ENCODE measurements at places on chromosomes 2 and 18.

DNA sequence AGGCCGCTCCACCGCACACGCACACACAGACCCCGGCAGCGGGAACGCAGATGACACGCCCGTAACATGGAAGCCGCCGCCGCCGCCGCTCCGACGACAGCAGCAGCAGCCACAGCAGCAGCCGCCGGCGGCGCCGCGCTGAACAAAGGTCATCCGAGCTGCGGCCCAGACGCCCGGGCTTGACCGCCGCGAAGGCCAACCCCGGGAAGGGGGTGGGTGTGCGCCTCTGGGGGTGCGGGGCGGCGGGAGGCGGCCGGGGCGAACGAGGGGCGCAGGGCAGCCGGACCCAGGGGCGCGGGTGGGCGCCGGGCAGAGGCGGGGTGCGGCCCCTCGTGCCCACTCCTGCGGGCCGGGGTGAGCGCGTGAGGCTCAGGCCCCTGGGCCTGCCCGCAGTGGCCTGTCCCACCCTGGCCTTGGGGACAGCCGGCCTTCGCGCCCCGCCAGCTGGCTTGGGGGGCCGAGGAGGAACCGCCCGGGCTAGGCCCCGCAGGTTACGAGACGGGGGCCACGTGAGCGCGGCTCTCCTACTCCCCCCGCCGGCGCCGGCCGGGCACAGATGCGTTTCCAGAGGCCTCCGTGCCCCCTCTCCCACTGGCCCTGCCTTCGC is 1.0 kb upstream of the ZNF532 start:
- DNase-seq = peak; percentile 37

- no peak for DNase-seq
Observed at GRCh38 chr2:66526180-66526579, 91.3 kb downstream of the MEIS1 start.

DNA sequence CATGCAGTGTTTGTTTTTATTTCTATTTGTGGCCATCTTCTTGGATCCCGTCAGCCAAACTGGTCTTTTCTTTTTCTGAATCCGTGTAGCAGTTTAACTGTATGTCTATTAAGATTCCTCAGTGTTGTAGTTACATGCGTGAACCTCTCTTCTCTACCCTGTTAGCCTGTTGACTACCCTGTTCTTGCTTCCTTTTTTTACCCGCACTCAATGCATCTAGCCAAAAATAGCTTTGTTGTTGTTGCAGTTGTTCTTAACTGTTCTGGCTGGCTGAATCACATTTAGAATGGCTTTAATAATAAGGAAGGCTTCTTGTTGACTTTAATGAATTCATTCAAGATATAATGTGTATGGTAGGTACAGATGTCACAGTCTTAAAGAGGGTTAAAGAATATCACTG is 137.1 kb downstream of the LCLAT1 start:
- no peak for DNase-seq

- DNase-seq = no peak
Observed at GRCh38 chr2:25316101-25316500, 25.6 kb downstream of the DNMT3A start.

GRCh38 chr2:58435246-58435645 is 194.1 kb upstream of the FANCL start:
- no peak for DNase-seq

- no peak for DNase-seq
Observed at GRCh38 chr2:3585261-3586109, 9.4 kb upstream of the COLEC11 start.

DNA sequence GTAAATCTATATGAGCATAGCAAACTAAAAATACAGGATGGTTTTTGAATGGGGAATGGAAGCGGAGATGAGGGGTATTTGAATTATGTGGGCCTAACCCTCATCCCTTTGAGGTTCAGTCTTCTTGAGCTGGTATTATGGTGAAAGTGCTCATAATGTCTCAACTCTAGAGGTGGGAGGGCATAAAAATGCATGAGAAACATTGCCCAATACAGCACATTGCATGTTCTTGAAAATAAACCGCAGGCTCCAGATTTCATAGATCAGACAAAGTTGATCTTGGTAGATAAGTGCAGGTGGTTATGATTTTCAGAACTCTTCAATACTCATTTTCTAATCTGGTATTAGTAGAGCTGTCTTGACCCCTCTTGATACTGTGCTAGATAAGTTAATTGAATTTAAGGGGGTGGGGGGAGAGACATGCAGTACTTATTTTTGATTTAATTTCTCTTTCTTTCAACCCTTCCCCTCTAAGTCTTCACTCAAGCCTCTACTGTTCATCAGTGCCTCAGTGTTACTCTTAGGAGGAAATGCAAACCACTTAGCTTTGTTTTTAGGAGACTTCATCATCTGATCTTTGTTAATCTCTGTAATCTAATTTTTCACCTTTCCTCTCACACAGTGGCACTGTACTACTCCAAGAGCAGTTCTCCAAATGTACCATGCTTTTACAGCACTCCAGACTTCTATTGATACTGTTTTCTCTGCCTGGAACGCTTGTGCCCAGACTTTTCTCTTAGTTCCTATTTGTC is 22.2 kb downstream of the XRCC5 start:
- DNase-seq = no peak

GRCh38 chr2:234955091-234955591 is 3.3 kb downstream of the SH3BP4 start:
- DNase-seq = no peak

- no peak for DNase-seq
Observed at GRCh38 chr2:152221839-152222238, 46.3 kb upstream of the STAM2 start.

DNA sequence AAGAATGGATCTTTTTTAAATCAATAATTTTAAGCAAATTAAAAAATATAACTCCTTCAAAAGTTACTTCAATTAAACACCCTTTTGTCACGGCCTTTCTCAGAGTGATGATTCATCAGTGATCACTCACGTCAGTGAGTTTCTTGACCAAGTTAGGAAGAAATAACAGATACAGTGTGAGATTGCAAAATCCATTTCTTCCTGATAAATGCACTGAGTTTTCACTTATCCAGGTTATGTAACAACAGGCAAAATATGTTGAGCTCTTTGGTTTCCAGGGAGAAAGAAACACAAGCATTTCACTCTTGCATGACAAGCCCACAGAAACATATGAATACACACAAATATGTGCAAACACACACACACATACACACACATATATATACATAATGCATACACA is 195.9 kb upstream of the CYRIA start:
- DNase-seq = no peak

- no peak for DNase-seq
Observed at GRCh38 chr2:134148843-134149472, 104.9 kb upstream of the MGAT5 start.

GRCh38 chr2:156115338-156115737 is 217.2 kb downstream of the NR4A2 start:
- DNase-seq = no peak

DNA sequence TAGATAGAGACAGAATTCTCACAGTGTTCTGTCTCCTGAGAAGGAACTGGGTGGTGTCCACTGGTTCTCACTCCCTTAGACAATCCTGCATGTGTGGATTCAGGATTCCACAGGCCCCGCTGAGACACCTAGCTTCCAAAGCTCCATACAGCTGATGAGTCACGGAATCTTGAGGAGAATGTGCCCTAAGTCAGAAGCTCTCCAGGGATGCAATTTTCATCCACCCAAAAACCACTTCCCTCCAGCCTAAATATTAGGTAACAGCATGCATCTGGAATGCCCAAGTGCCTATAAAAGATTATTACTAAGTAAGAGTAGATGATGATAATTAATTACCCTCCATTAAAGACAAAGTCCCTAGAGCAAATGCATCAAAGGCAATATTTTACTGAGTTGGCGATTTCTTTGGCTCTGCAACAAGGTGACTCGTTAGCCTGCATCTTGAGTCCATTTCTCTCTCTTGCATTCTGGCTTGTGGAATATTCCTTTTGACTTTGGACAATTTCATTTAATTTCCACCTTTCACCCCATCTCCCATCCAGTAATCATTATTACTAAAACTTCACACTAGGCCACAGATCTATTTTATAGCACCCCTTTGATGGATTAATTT is 475.1 kb downstream of the TNS1 start:
- no peak for DNase-seq

DNA sequence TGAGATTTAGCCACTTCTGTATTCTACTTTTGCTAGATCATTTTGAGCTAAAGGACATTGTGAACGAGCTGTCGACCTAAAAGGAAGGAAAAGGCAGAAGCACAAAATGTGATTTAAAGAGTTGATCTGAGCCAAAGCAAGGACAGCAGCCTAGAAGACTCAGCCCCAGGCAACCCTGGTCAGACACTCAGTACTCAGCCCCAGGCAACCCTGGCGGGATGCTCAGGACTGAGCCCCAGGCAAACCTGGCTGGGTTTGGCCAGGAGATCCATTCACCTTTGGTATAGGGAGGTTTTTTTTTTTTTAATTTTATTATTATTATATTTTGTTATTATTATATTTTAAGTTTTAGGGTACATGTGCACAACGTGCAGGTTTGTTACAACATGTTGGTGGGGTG is 34.3 kb upstream of the PXDN start:
- DNase-seq = no peak

- DNase-seq = no peak
Observed at GRCh38 chr2:172412984-172413492, 14.3 kb upstream of the ITGA6 start.

DNA sequence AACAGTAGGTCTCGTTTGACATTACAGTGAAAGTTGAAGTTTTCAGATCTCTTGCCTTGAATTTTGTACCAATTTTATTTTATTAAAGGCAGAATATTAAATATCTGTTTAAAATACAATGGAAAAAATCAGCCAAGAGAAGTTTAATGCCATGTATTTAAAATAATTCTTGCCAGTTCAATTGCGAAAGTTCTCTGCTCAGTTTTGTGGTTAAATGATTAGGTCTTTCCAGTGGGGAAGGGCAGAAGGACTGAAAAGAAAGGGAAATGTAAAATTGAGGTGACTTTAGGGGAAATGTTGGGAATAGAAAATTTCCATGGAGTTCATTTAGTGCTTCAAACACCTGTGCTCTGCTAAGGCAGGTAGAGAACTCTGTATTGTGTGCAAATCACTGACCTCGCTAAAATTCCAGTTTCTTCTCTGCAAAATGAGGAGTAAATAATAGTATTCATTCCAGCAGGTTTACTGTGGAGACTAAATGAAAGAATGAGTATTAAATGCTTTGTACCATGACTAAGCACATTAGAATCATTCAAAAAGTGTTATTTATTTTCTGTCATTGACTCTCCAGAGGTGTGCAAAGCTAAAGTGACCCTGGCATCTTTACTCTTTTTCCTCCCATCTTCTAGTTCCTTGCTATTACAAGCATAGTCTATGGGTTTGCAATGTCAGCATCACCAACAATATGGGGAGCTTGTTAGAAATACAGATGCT is 74.4 kb downstream of the KIAA1328 start:
- no peak for DNase-seq

DNA sequence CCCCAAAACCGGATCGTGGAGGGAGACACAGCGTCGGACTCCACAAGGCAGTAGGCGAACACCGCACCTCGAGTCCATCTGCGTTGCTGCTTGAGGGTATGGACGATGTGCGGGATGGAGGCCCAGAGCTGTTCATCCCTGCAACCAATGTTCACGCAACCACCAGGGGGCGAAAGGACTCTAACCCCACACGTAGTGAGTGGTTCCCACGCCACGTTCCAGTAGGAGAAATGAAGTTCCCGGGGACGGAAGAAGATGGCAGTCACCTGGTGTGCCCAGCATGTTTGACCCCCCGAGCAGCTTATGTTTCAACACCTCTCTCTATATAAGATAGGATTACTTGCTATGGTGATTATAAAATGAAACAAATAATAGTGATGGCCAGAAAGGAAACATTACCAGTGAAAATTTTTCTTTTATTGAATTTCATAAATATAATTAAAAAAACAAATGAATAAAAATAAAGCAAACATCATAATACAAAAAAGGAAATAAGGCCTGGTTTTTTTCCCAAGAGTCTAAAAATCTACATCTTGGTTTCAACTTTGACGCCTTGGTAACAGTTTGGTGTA is 184.3 kb downstream of the SH3BP4 start:
- peak; percentile 24 for DNase-seq

DNA sequence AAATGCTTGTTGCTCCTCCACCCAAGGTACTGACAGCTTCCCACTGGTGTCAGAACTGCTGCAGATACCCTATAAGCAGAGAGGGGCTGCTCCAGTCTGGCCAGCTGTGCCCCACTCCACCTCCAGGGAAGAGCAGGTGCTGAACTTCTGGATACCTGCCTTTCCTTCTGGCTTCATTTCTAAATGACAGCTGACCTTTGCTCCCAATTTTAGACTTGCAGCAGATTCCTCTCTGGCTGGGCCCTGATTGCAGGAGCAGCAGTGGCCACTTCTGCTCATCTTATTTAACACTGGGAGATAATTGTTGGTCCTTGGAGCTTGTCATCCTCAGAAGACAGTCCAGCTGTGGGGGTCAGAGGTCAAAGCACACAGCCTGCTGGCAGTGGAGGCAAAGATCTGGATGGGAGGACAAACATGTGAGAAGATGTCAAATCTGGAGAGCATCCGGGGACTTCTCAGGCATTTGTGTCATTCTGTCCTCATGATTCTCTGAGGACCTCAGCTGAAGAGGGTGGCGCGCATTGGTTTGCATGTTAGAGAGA is 38.9 kb downstream of the SETBP1 start:
- DNase-seq = no peak

- no peak for DNase-seq
Observed at GRCh38 chr2:149164827-149165226, 126.3 kb downstream of the LYPD6B start.

DNA sequence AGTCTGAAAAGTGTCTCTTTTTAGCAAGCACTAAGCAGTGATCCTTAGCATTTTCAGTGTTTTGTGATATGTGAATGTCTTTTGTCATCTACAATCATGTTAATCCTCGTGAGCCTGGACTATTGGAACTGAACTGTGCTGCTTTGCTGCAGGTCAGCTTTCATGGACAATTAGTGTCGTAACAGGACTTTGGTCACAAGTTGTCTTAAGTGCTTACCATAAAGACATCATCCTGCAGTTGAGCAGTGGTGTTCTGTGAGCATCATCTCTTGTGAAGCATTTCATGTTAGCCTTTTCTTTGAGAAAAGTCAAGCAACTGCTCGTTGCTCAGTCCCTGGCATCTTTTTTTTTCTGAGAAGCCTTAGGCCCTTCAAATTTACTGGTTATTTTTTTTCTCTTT is 135.9 kb downstream of the ZNF407 start:
- no peak for DNase-seq

- DNase-seq = no peak
Observed at GRCh38 chr18:21454725-21455124, 145.8 kb downstream of the ESCO1 start.

DNA sequence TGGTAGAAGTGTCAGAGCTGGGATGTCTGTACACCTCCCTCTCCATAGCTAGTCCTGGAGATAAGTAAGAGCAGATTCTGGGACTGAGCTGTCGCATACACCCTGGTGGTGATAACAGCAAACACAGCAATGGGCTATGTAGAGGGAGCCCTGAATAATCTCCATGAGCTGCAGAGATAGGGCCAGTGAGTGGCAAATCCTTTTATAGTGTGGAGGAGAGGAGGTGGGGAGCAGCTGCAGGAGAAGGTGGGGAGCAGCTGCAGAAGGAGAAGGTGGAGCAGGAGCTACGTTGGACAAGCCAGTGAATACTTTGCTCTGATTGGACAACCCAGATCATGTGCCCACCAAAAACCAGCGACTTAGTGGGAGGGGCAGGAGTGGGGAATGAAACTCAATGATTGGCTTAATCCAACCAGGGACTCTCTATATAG is 85.5 kb downstream of the TMEM247 start:
- DNase-seq = no peak

- DNase-seq = peak; percentile 79
Observed at GRCh38 chr2:74515981-74516633, 1.9 kb downstream of the TLX2 start.

- no peak for DNase-seq
Observed at GRCh38 chr18:58315041-58315440, 271.0 kb downstream of the NEDD4L start.

- no peak for DNase-seq
Observed at GRCh38 chr2:229728370-229728769, 14.0 kb upstream of the DNER start.

GRCh38 chr2:64652231-64653108 is 1.2 kb downstream of the SERTAD2 start:
- DNase-seq = no peak

Data from stimulated activated CD4-positive, alpha-beta T cell treated with anti-CD3 and anti-CD28 coated beads, Interleukin-4, amount 100 ng/mL, for 4 hours (primary cell).